ENCODE measurements at places on chromosomes 6 and 20. TPM values are rescaled to one million over a fixed set of nuclear protein-coding genes. Genes with fewer than 3 reads are reported as not detected.

Gene HCRTR2
- not detected for total RNA-seq

DNA sequence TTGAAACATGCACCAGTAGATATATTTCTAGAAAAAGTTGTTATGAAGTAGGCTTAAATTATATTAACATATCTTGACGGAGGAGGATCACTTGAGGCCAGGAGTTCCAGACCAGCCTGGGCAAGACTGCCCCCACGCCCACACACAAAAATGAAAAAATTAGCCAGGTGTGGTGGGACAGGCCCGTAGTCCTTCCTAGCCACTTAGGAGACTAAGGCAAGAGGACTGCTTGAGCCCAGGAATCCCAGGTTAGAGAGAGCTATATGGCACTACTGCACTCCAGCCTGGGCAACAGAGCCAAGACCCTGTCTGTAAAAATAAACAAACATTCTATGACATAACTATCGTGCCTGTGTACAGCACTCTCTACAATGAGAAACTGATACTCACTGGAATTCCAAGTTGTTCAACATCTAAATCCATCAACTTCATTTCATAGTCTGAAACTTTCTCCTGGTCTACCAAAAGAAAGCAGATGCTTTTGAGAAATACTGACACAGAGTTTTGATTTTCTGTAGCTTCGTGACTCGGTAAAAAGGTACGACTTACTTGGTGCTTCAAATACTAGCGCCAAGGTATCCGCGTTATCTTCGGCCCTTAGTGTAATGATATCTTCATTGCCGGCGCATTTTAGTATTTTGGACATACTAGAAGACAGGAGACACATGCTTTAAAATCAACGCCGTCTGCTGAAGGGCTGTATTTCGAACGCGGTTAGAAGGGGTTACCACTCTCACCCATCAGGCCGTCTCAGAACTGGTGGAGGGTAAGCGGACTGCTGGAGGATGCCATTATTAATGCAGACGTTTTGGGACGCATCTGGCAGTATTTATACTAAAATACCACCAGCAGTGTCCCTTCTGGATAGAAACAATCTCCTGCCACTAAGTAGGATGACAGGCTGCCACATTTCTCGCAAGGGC, 1.3 kb downstream of the PCNA start:
- DNase-seq = no peak

DNA sequence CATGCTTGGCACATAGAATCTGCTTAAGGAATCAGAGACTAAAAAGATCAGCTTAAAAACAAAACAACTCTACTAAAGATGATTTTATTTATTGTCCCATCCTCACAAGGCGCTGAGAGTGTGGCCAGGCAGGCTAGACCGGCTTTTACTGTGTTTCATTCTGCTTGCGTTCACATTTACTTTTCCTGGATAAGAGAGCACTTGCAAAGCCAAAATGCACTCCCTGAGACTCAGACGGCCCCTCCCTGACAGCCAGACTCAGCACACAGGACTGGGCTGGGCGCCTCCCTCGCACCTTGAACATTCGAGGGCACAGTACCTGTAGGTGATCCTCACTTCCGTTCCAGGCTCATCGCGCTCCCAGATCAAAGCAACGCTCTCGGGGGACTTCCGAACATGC, 10.2 kb downstream of the ACSS1 start:
- DNase-seq = no peak

- DNase-seq = no peak
Observed at GRCh38 chr6:138250513-138251247, 32.4 kb upstream of the PBOV1 start.

GRCh38 chr20:57383447-57384347, 7.5 kb upstream of the RBM38 start:
- no peak for DNase-seq

DNA sequence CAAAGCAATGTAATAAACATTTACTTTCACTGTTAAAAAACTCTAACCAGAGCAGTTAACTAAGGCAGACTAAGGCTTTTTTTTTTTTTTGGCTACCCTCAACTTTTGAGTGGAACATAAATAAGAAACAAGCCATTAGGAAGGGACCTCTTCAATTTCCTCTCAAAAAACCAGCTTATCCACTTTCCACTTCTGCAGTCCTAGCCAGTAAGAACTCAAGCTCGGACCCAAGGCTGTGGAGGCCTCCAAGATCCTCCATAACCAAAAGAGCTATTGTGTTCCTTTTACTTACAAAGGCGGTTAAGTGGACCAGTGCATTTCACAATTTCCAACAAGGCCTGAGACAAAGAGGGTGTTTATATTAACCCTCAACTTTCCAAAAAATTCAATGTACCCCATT, 5.3 kb downstream of the KCNK5 start:
- DNase-seq = no peak

DNA sequence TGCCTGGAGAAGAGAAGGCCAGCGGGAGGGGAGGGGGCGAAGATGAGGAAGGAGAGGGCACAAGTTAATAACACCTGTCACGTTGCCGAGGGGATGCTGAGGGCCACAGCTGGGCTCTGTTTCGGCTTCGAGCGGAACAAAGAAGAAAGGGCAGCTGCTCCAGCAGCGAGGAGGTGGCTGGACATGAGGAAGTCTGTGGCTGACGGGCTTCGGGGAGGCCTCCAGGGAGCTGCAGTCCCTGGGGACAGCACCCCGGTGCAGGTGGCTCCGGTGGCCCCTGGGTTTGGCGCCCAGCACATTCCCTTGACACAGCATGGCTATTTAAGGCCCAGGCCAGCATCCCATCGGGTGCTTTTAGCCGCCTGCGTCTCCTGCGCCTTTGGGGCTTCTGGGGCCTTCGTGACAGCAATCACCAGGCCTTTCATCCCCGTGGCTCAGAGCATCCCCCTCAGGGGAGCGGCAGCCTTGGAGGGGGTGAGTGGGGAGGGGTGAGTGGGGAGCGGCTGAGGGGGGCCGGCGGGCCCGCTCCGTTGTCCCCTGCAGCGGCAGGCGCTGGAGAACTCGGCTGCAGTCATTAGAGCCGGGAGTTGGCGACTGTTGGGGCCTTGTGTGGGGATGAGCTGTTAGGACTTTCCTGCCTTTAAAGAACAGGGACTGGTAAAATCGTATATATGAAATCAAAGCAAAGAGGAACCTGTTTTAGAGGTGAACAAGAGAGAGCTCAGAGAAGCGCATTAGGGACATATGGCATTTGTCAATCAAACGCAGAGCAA, 99.0 kb downstream of the TMEM242 start:
- no peak for DNase-seq

- DNase-seq = no peak
Observed at GRCh38 chr6:6901205-6901719, 206.5 kb upstream of the RREB1 start.

DNA sequence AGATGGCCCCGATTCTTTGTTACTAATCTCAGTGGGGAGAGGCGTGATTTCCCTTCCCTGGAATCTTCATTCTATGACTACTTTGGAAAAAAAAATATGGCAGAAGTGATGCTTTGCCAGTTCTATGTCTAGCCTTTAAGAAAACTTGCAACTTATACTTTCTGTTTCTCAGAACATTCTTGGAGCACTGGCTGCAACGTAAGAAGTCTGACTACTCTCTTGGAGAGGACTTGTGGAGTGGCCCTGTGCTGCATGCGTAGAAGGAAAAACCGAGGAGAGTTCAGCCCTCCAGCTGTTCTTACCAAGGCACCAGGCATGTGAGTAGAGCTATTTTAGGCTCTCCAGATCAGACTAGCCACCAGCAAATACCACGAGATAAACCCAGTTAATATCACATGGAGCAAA, 77.6 kb upstream of the STXBP5 start:
- no peak for DNase-seq

Data from activated T-cell treated with anti-CD3 and anti-CD28 coated beads, Interleukin-2, amount 50 U/mL, for 4 hours (primary cell).